ENCODE measurements at places on chromosomes 7 and 10.

- DNase-seq: no peak
Observed at GRCh38 chr7:43568529-43568928, 14.4 kb upstream of the STK17A start.

DNA sequence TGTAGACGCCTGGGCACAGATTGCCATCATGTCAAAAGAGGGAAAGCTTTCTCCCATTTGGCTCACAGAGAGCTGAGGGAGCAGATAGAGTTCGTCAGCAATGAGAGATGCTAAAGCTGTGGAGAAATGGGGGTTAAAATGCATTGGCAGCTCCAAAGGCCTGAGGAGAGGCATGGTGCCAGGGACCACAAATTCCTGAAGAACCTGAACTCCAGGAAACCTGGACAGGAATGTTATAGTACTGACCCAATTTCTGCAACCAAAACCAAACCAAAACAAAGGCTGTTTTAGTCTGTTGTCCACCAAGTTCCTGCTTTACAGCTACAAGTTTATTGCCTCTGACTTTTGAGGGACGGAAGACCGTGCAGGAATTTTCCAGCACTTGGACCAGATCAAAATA lies 575.7 kb downstream of the REEP3 start:
- no peak for DNase-seq

GRCh38 chr7:151624246-151624928 lies 104.7 kb upstream of the RHEB start:
- no peak for DNase-seq

- no peak for DNase-seq
Observed at GRCh38 chr10:100174699-100175677, 10.8 kb downstream of the ERLIN1 start.

GRCh38 chr10:13483951-13484350 lies 44.9 kb downstream of the BEND7 start:
- no peak for DNase-seq

GRCh38 chr7:51589111-51589510 lies 272.5 kb upstream of the COBL start:
- no peak for DNase-seq

DNA sequence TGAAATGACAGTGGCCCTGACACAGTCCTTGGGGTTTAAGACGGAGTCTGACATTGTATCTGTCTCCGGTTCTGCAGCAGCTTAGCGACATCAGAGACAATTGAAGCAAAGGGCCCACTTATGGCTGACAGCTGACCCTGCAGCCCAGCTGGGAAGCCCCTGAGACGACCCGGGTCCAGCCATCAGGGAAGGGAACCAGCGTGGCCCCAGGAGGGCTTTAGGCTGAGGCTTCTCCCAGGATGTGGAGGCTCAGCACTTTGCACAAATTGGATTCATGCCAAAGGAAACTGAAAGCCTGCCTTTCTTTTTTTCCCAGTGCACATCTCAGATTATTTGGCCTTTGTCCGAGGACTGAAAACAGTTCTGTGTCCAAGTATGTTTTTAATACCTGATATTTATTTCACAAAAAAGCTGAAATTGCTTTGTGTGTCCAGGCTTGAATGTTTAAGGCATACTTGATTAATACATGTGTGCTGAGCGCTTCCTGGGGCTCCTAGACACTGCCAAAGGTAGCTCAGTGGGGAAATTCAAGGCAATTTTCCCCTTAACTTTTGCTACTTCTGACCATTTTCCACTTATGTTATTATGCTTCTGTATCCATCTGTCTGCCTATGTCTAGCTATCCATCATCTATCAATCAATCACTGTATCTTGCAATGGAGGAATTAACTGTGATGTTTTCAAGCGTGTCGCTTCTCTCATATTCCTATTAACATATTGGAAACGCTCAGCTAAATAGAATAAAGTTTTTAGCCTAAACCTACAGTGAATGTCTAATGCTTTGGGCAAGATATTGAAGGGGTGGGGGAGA lies 34.8 kb downstream of the KLF6 start:
- DNase-seq: peak; percentile 63

GRCh38 chr10:74529205-74529604 lies 297.2 kb upstream of the KAT6B start:
- DNase-seq: no peak

DNA sequence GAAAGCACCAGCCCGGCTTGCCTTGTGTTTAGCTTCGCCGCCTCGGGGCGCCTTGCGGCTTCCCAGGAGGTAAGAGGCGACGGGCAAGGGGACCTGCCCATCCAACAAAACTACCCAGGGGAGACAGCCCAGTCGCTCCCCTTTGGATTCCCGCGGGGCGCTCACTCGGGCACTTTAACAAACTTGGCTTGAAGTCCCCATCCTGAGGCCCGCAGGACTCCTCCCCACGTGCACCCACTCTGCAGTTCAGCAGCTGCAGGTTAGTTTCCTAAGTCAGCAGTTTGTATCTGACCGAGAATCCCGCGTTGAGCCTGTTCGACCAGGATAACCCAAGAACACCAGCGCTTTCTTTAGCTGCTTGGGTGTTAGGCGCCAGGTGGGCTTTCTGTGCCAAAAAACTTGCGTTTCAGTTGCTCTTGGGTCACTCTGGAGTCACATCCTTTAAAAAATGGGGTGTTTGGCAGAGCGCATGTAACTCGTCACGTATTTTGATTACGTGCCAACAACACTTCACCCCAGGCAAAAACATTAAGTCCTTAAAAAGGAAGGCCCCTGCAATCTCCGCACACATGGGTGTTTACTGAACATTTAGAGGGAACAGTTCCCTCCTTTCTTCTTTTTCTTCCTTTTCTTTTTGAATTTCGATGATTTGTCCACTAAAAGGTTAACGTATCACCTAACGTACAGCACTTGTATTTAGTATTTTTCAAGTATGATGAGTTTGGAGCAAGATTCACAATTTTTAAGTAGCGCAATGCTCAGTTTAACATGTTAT lies 876 bp downstream of the DNAH11 start:
- DNase-seq: no peak

GRCh38 chr10:117166418-117167345 lies 28.6 kb upstream of the VAX1 start:
- no peak for DNase-seq

DNA sequence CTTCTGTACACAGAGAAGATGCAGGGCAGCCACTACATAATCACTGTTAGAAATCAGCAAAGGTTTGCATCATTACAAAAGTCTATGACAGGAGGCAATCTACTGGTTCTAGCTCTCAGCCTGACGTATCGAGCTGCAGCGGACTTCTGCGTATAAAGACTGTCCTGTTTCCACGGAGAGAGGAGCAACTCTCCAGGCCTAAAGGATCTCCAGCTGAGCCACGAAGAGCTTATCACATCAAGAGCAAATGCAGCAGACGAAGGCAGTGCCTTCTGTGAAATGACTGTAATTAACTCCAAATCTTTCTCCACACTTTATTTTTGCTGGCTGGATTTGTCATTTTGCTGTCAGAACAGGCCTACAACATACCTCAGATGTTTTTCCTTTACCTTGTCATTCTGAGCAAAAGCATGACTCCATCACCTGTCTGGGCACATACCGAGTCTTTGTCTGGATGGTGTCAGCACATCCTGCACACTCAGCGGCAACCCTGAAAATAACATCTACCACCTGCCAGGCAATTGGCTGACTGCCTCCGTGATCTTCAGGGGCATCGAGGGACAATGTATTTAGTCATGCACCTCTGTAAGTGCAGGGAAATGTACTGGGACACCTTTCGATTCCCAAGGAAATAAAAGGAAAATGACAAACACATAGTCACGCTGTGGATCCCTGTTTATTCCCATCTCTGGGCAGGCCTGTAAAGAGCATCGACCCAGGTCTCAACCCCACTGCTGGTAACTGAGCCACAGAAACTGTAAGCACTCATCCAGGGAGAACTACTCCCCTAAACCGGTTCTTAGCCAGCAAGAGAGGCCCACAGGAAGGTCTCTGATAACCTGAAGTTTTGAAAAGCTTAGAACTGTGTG lies 26.3 kb upstream of the SH3PXD2A start:
- DNase-seq: peak; percentile 66

DNA sequence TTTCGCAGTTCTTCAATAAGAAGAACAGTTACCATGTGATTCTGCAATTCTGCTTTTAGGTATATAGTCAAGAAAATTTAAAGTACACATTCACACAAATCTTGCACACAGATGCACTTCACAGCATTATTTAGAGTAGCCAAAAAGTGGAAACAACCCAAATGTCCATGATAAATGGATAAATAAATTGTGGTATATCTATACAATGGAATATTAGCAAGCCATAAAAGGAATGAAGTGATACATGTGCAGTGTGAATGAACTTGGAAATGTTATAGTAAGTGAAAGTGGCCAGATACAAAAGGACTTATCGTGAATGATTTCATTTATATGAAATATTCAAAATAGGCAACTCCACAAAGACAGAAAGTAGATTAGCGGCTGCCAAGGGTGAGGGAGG lies 109.1 kb downstream of the AGMO start:
- no peak for DNase-seq

GRCh38 chr7:99618726-99619125 lies 2.0 kb downstream of the ZSCAN25 start:
- no peak for DNase-seq

DNA sequence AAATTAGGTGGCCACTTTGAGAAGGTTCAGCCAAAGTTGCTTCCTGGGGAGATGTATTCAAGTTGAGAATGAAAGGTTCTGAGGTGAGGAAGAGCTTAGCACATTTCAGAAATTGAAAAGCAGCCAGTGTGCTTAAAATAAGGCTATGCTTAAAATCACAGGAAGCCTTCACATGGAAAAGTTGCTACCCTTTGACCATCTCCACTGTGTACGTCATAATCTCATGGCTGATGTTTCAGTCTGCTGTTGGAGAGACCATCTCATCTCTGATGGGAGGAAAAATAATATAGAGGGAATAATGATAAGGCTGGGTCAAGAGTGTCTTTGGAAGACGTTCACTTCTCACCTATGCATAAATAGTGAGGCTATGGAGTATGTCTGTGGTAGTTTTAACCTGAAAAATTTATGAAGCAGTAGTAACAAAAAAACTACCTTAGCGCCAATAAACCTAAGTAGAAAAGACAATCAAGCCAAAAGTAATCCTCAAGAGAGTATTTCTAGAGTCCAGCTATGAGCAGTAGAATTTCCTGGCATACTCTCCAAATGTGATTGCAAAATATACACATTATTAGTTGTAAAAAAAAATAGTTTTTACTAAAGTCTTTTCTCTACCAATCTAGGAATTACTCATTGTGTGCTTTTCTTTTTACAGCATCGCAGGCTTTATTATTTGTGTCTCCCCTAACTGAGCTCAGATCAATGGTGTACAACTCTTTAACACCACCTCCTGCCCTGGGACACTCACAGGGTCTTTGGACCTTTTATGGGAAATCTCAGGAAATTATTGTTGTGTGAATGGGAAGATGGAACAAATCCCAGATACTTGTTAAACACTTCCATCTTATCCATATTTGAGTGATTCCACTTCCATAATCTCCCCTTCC lies 435.2 kb upstream of the LRGUK start:
- no peak for DNase-seq

GRCh38 chr7:17183630-17184328 lies 114.7 kb upstream of the AHR start:
- no peak for DNase-seq
